CD4-positive, alpha-beta T cell treated with Interleukin-2 at 100 ng/mL for 4 hours (primary cell): ENCODE measurements at places on chromosomes 3 and 15.

DNA sequence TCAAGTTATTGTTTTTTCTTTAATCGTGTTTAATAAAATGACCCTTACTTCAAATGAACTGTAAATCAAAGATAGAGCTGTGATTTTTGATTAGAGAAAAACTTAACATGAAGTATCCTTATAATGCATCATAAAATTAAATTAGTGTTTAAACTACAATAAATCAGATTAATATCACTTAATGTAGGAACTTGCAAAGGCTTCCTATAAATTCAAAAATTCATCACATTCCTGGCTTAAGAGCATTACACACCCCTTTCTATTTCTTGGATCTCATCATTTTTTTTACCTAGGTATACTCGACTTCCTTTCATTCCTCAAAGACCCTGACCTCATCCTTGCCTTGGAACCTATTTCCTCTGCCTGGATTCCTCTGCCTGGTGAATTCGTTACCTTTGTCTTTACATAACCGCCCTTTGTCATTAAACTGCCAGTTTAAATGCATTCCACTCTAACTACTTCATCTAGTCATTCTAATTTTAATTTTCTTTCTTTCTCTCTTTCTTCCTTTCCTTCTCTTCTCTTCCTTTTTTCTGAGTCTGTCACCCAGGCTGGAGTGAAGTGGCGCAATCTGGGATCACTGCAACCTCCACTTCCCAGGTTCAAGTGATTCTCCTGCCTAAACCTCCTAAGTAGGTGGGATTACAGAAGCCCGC lies 1244.5 kb downstream of the OTOL1 start:
- no peak for DNase-seq

DNA sequence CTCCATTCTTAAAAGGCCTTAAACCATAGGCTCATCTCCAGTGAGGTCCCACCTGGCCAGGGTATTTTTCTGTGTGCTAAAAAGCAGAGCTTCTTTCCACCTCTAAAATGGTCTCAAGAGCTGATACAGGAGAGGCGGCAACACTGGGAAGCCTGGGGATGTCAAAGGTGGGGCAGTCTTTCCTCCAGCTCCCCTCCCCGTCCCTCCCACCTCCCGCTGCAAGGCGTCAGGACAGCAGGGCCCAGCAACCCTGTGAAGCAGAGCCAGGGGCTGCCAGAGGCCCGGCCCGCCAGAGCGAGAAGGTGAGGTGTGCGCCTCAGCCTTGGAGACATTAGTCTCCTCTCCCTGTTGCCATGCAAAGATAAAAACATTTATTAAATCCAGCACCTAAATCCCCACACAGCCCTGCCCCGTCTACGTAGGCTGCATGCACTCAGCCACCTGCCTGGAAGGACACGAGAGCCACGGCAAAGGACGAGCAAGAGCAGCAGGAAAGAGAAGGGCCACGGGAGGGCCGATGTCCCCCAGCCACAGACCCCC lies 75.6 kb downstream of the FAM174B start:
- no peak for DNase-seq

DNA sequence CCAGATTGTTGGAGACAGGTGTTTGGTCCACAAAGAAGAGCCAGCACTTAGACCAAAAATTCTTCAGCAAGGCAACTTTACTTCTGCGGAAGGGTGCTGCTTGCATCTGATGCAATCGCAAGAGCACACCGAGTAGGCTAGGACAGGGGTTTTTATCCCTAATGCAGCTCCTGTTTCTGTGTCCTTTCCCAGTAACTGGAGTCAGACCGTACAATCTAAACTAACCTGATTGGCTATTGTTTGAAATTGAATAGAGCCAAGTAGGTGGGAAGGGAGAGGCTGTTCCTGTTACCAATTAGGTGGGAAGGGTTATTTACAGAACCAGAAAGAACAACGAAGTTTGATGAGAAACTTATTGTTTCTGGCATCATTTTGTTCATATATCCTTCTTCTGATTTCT lies 77.6 kb downstream of the CHCHD4 start:
- no peak for DNase-seq

DNA sequence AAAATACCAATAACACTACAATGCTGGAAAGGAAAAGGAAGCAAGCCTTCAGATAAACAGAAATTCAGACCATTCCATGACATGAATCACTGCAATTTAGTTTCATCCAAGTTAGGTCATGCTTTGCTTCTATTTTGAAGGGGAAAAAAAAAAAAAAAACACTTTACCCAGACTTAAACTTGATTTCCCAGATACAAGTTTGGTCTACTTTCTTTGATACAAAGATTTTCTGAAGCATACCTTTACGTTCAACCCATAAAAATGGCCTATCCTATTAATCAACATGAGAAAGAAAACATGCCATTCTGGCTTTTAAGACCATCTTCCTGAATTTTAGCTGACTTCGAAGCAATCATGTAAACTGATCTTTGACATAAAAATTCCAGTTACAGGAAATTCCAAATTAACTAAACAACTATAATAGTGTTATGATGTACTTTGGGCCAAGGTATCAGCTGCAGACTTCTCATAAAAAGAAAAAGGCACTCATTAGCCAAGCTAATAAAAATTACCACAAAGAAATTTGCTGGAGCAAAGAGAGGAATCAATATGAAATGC lies 12.6 kb downstream of the OSBPL10 start:
- no peak for DNase-seq

- DNase-seq: peak; percentile 69
Measured at GRCh38 chr15:63860155-63860554, 26.4 kb upstream of the HERC1 start.

DNA sequence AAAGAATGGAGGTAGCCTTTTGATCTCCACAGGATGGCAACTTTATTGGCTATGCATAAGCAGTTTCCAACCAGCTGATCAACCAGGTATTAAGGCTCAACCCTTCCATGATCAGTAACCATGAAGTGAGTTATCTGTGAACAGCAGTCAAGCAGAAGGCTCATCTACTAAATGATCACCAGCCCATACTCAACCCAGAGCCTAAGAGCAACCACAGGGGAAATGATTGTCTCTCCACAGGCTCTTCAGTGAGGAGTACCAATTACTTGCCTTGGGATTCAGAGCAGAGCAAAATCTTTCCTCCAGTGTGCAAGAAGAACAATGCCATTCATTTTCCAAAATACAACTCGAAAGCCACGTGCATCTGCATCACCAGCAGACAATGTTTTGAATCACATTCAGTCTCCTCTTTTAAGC lies 754.8 kb downstream of the ROBO1 start:
- DNase-seq: no peak

GRCh38 chr15:64883100-64883581 lies 28.6 kb upstream of the ANKDD1A start:
- DNase-seq: peak; percentile 68

DNA sequence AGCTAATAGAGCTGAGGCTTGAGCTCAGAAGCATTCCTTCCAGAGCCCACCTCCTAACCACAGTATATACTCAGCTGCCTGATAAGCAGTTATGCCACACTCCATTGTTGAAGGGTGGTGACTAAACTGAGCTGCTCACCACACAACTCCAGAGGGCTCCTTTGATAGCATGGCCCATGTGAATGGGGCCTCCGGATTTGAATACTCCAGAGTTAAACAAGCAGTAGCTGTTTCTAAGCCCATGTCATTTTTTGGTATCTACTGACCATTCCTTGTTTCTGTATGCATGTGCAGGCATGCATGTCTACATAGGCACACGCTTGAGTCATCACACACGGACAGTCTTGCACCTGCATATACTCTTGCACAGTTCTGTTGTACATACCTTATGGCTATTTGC lies 28.9 kb downstream of the IGSF10 start:
- no peak for DNase-seq

DNA sequence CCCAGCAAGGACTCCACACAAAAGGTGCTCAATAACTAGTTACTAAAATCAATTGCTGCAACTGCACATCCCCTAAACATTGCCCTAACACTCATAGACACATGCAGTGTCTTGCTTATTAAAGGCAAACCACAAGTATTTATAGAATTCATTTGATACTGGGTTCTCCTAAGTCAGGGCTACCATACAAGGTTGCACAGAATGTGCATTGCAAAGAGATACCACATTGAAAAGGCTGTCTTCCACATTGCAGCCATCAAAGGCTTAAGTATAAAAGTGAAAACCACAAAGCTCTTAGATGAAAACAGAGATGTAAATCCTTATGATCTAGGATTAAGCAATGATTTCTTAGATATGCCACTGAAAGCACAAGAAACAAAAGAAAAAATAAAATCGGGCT lies 33.6 kb upstream of the TOPAZ1 start:
- no peak for DNase-seq

GRCh38 chr3:194598771-194599557 lies 34.3 kb downstream of the TMEM44 start:
- DNase-seq: no peak
